ENCODE measurements at places on chromosomes 12 and 14.

DNA sequence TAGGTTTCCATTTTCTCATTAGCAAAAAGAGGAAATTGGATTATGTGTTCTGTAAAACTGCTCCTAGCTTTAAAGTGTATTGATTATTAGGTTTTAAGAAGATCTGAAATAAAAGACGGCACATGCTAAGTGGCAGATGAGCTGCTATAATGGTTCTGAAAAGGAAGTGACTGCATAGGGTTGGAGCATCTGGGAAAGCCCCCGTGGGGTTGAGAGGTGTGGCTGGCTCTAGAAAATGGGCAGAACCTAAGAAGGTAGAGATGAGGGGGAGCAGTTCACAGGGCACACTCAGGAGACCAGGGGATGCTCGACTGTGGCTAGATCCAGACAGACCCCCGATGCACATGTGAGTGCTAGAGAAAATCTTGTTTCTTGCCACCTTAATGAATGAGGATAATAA, 1.9 kb downstream of the IFNG-AS1 start:
- DNase-seq, result no peak

- no peak for DNase-seq
These were observed 48.0 kb downstream of the ARF6 start for GRCh38 chr14:49940808-49941421.

DNA sequence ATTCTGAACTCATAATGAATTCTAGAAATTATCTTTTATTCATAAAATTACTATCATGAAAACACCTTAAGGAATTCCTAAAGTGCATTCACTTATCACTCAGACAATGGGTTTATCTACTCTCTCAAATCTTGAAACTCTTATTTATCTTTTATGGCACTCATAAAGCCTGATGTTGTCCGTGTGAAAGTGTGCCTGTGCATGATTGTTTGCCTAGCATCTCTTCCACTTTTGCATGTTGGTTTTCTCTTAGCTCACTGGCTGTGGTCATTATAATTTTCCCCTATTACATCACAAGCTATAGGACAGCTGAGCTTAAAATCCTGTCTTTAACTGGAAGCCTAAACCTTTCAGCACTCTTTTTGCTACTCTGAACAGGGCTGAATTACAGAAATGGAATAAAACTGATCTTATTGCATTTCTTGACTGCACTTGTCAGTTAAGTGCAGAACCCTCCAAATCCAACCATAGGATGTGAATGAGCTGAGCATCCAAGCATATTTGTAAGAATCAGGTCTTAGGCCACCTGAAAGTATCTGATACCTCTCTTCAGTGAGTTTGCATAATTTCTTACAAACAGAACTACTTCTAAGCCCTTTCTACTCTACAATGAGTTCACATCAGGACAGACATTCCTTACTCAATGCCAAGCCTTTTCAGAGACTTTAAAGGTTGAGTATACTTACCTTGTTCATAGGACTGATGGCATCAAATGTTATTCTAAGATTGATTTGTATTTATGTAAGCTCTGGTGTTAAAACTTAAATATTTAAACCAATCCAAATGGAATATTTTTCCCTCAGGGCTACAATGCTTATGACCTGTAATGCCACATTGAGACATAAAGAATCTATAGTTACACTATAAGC, 221.2 kb upstream of the KITLG start:
- DNase-seq, result no peak

GRCh38 chr14:99447739-99448138, 32.9 kb downstream of the SETD3 start:
- DNase-seq, result no peak

GRCh38 chr12:91355150-91356006, 172.8 kb upstream of the DCN start:
- DNase-seq, result no peak

DNA sequence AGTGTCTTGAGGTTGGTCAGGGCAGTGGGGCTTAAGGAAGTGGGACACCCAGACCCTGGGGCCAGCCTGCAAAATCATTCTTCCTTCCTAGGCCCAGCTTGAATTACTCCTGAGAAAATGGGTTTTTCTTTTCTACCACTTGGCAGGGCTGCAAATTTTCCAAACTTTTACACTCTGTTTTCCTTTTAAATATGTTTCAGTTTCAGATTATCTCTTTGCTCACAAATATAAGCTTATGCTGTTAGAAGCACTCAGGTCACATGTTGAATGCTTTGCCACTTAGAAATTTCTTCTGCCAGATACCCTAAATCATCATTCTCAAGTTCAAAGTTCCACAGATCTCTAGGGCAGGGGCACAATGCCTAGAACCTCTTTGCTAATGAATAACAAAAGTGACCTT, 2.9 kb upstream of the LGR5 start:
- DNase-seq, result no peak

DNA sequence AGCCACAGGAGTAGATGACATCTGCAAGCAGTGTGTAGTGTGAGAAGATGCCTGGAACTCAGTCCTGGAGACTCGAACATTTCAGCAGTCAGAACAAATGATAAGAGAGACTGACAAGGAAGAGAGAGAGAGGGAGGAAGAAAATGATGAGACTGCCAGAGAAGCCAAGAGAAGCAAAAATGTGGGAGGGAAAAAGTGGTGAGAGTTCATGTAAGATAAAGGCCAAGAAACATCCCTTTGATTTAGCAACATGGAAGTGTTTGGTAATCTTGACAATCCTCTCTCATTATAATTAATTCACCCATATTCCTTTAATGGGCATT, 42.6 kb downstream of the LIMA1 start:
- DNase-seq, result no peak

DNA sequence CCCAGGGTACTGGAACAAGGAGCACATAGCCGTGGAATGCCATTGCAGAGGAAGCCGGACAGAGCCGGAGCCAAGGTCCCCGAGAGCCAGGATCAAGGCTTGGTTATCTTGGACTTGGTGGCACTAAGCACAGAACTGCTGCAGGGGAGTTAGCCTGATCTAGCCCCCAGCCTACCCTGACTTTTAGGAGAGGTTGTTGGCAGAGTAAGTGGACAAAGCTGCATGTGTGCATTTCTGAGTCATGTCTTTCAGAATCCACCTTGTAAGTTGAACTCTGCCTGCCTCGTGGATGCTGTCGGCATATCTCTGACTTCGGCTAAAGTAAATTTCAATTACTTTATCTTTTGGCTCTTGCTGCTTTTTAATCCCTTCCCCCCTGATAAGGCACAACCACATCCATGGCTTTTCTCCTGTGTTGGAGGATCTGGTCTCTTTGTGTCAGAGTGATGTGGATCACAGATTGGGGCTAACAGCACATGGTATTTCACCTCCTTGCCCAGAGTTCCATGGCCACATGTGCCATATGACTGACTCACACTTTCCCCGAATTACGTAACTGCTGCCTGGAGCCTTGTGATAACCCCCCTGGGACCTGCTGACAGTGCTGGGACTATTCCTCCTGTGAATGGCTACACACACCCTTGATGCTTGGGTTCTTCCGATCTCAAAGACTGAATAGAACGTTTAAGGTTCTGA, 240.3 kb downstream of the EMP1 start:
- no peak for DNase-seq

DNA sequence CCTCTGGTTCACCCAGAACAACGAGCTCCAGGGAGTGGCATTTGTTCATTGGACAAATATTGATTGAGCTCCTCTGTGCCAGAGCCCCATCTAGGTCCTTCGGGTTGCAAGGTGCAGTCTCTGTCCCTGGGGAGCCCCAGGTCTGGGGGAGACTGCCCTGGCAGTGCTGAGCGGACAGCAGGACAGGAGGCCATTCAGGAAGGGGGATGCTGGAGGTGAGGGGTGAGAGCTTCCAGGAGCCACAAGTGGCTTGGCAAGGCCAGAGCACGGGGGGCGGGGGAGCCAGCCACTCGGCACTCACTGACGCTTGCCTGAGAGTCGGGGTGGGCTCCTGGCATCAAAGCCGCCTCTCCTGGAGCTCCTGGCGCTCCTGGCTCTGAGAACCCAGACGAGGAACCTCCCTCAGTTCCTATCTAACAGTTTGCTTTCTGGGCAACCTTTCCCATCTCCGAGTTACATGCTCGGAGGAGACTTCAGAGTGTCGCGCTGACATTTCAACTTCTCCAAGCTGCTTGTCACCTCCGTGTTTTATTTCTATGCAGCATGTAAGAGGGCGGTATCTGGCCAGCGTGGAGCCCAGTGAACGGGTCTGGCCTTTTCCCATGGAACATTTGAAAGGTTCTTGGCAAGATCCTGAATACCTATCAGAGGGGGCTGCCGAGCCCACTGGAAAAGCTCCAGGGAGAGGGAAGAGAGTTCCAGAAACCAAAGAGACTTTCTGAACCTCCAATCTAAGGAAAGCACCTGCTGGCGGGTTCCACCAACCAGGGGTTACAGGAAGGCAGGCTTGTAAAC, 62.0 kb upstream of the BCL11B start:
- no peak for DNase-seq

- no peak for DNase-seq
These were observed 18.4 kb downstream of the AMN start for GRCh38 chr14:102940729-102941362.
